Aorta (tissue), 5 donors: ENCODE measurements at places on chromosomes 6 and 20.

- DNase-seq = no peak
Observed at GRCh38 chr20:37734228-37734985, 40.6 kb downstream of the CTNNBL1 start.

DNA sequence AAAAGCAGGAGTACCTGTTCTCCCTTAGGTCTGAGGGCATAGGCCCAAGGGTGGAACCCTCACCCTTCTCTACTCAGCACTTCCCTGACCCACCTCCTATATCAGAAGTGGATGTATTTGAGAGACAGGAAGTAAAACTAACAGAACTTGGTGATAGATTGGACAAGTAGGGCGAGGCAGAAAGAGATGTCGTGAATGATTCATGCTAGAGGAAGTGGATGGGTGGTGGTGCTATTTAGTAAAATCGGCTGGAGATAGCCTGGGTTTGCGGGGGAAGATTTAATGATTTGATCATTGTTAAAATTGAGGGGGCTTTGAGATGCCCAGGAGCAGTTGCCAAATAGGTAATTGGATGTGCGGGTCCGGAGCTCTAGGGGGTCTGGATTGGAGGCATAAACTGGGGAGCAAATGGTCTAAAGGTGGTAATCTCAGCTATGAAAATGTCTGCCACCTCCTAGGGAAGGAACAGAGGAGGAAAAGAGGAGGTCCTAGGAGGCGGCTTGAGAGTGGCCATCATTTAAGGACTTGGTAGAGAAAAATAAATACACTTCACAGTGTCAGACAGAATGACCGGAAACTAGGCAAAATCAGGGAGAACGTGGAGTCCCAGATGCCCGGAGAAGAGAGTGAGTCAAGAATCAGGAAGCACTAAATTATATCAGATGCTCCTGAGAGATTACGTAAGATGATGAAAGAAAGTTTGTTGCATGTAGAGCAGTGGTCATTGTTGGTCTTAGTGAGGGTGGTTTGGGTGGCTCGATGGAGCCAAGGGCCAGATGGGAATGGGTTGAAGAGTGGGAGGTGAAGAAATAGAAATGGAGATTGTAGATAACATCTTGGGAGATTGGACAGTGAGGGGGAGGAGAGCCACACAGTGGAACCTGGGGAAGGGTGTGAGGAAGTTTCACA, 142.0 kb downstream of the CEP57L1 start:
- DNase-seq = no peak

- no peak for DNase-seq
Observed at GRCh38 chr20:2228926-2229325, 66.9 kb upstream of the TGM3 start.

DNA sequence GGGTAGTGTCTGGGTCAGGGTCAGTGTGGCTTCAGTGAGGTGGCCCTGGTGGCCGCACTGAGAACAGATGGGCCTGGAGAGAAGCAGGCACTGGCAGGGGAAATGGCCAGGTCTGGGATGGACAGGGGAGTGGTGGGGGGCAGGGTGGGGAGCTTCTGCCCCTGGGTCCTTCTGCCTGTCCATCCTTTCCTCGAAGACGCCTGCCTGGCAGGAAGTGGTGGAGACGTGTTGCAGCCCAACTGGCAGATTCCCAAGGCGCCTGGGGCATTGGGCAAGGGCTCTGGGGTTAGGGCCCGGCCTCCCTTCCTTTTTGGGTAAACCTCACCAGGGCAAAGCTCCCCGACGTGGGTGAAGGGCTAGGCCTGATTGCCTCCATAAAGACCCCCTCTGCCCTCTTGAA, 10.4 kb downstream of the SRC start:
- DNase-seq = peak; percentile 94

DNA sequence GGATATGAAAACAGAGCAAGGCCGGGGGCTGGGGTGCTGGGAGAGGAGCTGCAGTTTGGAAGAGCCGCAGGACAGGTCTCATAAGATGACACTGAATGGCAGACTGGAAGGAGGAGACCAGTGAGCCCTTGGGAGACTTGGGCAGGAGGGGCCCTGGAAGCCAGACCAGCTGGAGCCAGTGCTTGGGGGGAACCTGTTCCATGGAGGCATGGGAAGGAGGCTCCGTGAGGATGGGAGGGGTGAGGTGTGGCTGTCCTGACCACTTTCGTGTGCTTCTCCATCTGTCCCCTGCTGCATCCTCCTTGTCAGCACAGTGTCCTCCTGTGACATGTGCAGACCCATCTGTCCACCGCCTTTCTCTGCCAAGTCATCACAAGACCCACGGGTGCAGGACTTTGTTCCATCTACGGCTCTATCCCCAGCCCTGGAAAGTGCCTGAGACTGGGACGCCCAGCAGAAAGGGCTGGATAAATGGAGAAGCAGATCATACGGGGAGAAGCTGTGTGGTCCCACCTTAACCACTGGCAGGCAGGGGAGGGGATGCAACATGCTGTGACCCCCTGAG, 84.8 kb upstream of the MPC1 start:
- DNase-seq = no peak

DNA sequence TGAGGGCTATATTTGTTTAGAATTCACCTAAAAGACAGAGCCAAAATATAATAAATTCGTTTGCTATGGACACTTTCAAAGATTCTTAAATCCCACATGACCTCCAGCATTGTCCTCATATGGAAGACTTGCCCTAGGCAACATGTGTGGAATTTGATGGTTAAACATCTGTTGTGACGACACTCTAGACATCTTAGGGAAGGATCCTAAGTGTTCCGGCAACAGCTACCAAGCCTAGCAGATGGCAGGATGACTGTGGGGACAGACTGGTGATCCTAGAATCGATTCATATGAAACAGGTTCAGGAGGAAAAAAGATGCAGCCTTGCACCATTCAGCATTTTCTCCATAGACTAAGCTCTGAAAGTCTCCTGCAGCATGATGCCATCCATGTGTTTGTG, 77.6 kb upstream of the BACH2 start:
- no peak for DNase-seq

- no peak for DNase-seq
Observed at GRCh38 chr6:107045826-107046675, 18.1 kb downstream of the MTRES1 start.

- DNase-seq = no peak
Observed at GRCh38 chr6:100467129-100468015, 2.7 kb upstream of the SIM1 start.

DNA sequence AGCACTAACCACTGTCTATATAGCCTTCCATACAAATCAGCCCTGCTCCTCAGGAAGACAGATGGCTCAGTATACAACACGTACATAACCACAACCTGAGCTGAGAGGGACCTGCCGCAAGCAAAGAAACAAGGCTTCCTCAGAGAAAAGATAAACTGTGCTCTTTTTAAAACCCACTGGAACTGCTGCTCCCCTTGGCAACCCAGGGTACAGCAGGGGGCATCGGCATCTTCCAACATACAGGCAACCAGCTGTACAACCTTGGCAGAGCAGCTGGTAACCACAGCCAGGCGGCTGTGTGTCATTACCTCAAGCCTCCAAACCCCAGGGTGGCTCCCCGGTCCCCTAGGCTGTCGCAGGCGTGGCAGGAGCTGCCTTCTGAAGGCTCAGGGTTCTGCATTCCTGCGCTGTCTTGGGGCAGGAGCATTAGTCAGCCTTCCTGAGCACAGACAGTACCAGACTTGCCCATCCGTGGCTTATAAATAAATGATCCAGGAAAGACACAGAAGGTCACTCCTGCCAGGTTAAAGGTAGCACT, 249.5 kb downstream of the ADGRG6 start:
- DNase-seq = no peak

DNA sequence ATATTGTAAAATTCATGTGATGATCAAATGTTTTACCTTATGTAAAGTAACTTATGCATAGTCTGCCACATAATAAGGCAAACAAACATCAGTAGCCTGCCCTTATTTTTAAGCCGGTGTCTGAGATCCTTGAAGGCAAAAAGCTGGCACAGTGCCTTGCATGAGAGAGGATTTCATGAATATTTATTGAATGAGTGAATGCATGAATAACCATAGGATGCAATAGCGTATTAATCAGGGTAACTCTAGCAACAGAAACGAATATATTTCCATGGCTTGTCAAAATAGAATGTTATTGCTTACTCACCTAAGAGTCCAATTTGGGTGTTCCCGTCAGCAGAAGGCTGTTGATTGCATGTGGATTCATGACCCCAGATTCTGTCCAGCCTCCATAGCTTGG, 34.9 kb downstream of the BTBD3 start:
- DNase-seq = no peak
